HFF-Myc (cell line): ENCODE measurements at places on chromosomes 6 and 20.
A peak's percentile ranks its signal among the peaks of the same experiment; 100 is the strongest.

DNA sequence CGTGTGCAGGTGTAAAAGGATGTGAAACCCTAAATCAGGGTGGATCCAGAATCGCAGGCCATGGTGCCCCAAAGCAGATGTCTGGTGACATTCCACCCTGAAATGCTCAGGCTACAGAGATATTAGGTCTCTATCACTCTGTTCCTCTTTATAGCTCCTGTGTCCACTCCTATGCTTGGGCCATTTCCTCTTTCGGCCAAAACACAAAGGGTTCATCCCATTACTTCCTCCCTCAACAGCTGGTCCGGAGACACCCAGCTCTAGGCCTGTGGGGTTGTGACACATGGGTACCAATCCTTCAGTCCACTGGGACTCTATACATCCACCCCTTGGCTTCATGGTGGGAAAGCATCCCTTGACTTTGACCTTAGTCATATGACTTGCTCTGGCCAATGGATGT lies 1.7 kb upstream of the SIGLEC1 start:
- DNase-seq: no peak

DNA sequence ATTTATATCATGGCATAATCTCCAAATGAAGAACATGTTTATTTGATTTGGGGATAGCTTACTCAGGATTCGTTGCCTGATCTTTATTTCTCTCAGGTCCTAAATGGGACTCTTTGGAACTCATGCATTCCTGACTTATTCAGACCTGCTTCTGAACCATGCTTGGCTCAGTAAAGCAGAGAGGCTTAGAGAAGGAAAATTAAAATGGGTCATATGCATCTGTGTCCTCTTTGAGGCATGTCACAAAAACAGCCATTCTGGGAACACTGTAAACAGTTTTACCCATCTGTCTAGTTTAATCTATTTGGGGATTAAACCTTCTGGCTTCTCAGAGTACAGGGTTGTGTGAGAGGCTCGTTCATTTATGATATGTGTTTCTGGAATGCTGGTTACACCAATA lies 1017.3 kb downstream of the KIF16B start:
- DNase-seq: no peak

DNA sequence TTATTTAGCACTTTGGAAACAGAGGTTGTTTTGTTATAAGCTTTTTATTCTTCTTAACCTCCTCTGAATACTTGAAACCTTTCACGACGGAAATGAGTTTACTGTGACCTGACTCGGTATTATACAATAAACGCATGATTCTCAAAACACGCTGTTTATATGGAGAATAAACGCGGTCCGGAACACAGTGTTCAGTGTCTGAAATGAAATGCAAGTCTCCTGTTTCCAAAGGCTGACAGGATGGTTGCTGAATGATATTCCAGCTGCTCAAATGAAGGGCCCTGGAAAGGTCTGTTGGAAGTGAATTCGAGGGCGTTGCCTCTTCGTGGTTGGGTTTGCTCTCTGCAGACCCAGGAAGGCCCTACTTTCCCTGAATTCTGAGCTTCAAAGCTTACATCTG lies 83.4 kb downstream of the RSPH3 start:
- no peak for DNase-seq

- DNase-seq: no peak
Measured at GRCh38 chr20:44309763-44310663, 989 bp downstream of the FITM2 start.

DNA sequence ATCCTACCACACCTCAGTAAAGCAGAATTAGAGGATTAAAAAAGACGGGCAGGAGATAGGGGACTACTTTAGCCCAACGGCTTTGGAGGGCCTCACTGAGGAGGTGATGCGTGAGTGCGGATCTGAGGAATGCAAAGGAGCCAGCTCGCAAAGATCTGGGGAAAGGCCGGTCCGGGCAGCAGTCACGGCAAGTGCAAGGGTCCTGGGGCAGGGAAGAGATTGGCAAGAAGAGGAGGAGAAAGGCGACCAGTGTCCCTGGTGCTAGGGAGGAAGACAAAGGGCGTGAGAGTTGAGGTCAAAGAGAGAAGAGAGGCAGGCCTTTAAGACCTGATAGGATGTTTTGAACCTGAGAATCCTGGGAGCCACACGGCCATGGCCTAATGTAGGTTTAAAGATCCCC lies 86.8 kb downstream of the KCNB1 start:
- no peak for DNase-seq

DNA sequence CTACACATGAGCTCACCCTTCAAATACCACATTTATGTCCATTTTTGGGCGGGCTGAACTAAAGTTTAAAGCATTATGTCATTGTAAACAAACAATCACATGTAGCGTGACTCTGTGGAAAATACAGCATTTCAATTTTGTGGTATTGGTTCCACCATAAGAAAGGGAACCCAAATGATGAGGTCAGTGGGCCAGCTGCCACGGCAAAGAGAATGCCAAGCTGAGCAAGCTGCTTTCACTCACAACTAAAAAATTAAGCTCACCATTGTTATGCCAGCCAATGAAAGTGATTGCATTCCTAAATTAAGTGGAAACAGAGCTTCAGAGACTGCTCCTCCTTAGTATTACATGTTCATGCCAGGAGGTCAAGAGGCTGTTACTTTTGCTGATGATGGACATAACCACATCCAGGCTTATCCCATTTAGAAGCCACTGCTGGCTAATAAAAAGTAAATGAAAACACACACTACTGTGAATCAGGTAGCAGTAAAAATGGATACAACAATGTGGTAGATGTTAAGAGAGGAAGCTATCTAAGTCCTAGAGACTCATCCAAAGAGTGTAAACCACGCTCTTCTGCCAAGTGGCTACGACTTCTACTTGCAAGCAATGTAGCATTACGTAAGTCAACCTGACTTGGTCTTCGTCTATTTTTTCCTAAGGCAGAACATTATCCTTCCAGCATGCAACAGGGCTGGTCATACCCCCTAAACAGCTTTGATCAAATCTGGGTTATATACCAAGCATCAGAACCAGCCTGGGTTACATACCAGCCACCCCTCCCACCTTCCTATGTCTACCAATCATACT lies 164.8 kb downstream of the BACH2 start:
- peak; percentile 97 for DNase-seq

GRCh38 chr6:7267071-7267465 lies 45.9 kb downstream of the SSR1 start:
- DNase-seq: no peak

DNA sequence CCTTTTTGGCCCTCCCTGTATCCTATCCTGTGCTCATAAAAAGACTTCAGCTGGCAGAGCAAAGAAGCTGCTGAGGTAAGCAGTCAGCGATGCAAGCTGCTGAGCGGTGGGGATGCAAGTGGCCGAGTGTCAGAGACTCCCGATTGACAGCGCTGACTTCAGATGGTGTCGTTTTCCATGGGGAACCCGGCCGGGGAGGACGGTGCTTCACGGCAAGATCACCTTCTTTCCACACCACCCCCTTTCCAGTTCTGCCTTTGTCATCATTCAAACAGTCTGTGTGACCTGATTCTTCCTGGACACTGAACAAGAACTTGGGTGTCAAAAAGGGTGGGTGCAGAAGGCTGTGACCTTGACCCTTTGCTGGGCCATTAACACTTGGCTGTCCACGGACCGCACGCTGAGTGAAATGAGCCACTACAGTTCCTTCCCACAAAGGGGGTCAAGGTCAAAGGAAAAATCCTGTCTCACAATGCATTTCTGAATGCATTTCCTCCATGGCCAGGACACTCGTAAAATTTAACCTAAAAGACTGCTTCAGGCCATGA lies 52.9 kb upstream of the UNC93A start:
- no peak for DNase-seq

DNA sequence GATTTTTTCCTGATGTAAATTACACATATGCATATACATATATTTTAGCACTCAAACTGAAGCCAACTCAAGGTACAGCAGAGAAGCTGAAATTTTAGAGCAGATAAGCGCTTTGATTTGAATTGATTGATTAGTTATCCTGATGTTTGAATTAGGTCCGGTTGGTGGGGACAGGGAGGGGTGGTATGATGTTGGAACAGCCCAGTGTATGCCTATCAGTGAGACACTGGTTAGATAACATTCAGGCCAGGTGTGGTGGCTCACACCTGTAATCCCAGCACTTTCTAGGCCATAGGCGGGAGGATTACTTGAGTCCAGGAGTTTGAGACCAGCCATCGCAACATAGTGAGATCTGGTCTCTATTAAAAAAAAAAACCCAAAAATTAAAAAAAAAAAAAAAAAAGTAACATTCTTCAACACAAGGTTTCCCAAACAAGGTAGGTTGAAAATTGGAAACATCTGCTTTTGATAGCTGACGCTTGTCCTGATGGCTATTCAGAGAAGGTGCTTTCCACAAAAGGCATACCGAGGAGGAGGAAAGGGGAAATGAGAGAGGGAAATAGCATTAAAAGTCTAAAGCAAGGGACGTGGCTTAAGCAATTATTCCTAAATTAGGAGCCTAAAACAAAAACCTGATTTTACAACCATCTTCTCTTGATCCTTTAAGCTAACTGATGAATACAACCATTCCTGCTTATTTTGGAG lies 288.4 kb upstream of the JARID2 start:
- DNase-seq: no peak
